ENCODE measurements at places on chromosomes 16 and 17.

DNA sequence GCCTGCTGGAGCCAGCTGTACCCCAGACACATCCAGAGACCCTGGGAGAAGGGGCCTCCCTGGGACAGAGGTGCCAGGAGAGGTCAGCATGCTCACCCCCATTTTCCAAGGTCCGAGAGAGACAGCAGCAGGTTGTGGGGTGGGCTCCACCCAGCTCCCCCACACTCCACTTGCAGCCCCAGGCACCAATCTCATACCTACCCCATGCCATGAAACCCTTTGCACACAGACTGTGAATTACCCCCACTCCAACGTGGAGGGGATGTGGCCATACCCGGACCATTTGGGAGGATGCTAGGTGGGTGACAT is 34.0 kb downstream of the ZFPM1 start:
- DNase-seq = no peak

GRCh38 chr16:67170168-67170948 is at the start of gene NOL3:
NOL3 (plus strand) TSS chr16:67170538.
- DNase-seq = peak; percentile 69

DNA sequence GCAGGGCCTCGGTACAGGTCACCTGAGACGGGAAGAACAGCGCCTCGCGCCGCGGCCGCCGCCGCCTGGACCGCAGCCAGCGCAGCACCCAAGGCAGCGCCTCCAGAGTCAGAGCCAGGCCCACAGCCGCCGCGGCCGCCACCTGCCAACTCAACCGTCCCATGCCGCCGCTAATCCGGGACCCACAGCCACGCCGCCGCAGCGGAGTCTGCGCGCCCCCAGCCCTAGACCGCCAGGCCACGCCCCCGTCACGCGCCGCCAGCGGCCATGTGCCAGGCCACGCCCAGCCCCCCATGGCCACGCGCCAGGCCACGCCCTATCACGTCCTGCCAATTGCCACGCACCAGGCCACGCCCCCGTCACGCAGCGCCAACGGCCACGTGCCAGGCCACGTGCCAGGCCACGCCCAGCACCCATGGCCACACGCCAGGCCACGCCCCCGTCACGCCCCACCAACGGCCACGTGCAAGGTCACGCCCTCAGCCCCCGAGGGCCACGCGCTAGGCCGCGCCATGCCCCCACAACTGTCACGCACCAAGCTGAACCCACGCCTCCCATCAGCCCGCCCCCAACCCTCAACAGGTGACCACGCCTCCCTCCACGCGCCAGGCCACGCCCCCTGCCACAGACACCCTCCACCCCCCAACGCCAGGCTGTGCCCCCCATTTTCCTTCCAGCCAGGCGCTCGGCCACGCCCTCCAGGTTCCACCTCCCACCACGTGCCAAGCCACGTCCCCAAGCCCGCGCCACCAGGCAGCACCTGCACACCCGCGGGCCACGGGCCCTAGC is at the start of gene PLD6:
Gene PLD6, minus strand, starts transcription at position 210 of the 789 bp plus-strand sequence. Its CDS starts 47 bp downstream, at position 163.
- peak; percentile 8 for DNase-seq

- no peak for DNase-seq
Observed at GRCh38 chr17:79837888-79838521, 1.2 kb downstream of the CBX4 start.

GRCh38 chr17:77304746-77305473 is 164.1 kb downstream of the SEC14L1 start:
- no peak for DNase-seq

DNA sequence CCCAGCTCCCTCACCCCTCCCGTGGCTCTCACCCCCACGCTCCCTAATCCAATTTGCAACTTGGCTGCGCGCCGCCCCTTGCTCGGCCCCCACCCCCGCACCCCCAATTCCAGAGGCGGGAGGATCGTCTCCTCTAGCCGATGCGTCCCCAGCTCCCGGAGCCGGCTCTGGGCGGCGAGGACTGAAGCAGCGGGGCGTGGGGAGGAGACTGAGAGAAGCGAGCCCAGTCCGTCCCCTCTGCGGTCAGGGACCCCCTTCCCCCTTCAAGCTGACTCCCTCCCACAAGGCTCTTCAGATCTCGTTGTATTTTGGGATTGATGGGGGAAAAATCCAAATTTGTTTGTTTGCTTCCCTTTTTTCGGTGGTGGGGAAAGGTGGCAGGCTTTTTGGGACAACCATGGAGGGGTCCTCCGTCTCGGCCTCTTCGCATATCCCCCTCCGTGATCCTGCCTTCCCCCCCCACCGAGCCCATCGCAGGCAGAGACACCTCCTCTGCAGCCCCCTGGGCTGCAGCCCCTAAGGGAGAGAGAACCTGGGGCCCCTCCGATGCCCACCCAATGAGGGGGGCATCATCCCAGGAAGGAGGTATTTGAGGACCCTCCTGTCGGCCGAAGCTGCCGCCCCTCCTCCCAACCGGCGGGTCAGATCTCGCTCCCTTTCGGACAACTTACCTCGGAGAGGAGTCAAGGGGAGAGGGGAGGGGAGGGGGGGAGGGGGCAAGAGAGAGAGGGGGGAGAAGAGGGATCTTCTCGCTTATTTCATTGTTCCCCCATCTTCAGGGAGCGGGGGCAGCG is 466 bp downstream of the NEUROD2 start:
- DNase-seq = no peak

GRCh38 chr16:81971853-81972252 is 39.4 kb downstream of the SDR42E1 start:
- DNase-seq = no peak

GRCh38 chr17:7737601-7738000 is 20.1 kb downstream of the DNAH2 start:
- DNase-seq = no peak

GRCh38 chr17:4971826-4972225 is 4.2 kb upstream of the SPAG7 start:
- DNase-seq = no peak

- no peak for DNase-seq
Observed at GRCh38 chr16:66923247-66923731, 2.0 kb downstream of the RRAD start.
